CD8-positive, alpha-beta memory T cell (primary cell): ENCODE measurements at places on chromosomes 11 and 22.

DNA sequence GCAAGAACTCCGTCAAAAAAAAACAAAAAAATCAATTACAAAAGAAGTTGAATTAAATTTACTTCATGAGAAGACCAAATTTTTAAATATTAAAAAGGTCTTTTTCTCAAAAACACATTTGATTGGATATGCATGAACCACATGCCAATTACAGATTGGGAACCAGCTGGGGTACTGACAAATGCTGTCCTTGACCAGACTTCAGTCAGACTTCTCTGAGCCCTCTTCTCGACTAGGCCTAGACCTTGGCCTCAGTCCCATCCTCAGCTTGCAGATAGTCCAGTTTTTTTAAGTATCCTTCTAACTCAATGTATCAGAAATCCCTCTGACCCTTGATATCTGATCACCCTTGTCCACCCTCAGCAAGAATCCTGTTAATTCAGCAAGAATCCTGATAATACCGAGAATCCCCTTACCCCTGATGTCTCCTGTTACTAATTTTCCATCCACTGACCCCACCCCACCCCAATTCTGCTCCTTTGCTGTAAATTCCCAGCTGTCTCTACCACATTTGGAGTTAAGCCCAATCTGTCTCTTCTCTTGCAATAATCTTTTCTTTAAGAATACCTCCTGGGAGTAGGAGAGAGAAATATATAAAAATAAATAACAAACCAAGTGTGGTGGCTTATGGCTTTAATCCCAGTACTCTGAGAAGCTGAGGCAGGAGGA lies 30.9 kb downstream of the OR4D9 start:
- no peak for DNase-seq

DNA sequence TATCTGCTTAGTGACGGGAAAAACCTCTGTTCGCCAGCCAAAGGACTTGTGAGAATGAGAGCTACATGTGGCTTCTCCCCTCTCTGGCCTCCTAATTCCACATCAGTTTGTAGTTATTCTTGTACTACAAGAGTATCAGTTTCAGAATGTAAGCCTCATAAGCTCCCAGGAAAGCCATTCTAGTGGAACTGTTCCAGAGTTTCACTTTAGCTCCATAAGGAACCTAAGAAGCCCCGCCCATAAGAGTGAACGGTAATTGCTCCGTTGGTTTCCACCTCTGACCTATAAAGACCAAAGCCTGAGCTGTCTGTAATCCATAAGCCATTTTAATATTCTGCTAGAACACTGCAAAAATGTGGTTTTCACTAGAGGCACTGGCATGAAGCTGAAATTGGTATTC lies 53.0 kb downstream of the SIK3 start:
- no peak for DNase-seq

GRCh38 chr11:65187971-65188461 lies 6.3 kb downstream of the CAPN1 start:
- no peak for DNase-seq

DNA sequence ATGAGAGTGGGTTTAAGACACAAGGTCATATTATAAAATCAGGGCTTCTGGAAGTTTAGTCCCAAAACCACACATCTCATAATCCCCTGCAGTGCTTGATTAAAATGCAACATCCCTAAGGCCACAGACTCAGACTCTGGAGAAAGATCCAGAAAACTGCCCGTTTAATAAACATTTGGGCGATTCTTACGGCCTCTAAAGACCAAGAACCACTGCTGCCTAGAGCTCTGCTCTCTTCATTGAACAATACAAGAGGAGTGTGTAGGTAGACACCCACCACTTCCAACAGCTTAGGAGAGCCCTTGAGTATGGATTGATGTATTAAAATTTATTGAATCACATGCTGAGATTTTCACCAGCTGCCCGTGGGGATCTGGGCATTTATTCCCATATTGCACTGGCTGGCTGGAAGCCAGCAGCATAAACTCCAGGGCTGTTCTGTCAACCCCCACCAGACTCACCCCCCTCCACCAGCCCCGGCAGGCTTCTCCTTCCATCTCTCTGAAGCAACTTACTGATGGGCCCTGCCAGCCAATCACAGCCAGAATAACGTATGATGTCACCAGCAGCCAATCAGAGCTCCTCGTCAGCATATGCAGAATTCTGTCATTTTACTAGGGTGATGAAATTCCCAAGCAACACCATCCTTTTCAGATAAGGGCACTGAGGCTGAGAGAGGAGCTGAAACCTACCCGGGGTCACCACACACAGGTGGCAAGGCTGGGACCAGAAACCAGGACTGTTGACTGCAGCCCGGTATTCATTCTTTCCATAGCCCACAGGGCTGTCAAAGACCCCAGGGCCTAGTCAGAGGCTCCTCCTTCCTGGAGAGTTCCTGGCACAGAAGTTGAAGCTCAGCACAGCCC lies 749 bp upstream of the BEST1 start:
- no peak for DNase-seq

GRCh38 chr22:49317369-49317768 lies 510.3 kb downstream of the BRD1 start:
- no peak for DNase-seq

GRCh38 chr11:20156876-20157613 lies 3.2 kb downstream of the DBX1 start:
- DNase-seq = peak; percentile 5

- peak; percentile 45 for DNase-seq
Observed at GRCh38 chr11:721741-722345, 15.8 kb downstream of the EPS8L2 start.

- no peak for DNase-seq
Observed at GRCh38 chr11:113796663-113797259, 17.2 kb downstream of the CLDN25 start.

DNA sequence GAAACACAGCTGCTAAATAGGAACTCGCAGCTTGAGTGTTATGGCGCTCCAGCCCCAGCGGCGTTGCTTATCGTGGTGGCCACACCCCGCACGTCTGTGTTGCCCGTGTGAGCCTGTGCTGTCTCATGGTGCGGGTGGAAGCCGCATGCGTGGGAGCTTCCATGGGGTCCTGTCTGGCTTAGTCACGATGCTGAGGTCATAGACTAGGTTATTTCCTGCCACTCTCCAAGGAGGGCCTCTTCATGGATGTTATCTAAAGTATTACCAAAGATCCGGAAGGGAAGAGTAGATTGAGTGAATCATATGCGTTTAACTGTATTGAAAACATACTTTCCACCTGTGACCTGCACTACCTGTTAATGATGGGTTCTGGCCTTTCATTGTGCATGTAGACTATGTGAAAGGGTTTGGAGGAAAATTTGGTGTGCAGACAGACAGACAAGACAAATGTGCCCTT lies 21.7 kb downstream of the CTTN start:
- DNase-seq = no peak

- no peak for DNase-seq
Observed at GRCh38 chr11:61174273-61174672, 13.0 kb upstream of the VPS37C start.

DNA sequence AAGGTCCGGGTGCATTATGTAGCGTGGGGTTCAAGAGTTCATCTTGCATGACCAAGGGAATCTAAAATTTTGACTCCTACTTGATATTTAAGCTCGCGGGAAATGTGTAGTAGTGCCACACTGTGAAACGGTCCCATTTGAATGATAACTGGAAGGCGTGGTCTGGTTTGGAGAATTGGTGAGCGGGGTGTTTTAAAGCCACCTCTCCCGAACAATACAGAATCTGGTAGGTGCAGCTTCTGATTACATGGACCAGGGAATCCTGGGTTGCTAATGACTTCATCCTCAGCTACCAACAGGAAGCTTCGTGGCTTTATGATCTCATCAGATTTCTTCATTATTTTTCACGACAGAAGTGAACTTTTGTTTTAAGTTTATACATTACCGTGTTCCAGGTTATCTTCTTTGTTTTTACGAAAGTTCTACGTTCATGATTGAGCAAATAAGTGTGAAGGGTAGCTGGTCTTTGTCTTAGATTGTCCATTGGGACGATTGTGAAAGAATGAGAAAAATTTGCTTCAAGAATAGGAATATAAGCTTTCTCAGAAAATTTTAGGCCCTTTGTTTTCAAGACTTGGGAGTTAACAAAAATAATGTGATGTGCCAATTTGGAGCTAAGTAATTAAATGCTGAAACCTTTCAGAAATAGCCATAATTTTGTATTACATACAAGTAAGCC lies 1.7 kb downstream of the QSER1 start:
- DNase-seq = no peak

- DNase-seq = peak; percentile 72
Observed at GRCh38 chr11:8963569-8964323, 496 bp downstream of the TMEM9B start.

- DNase-seq = no peak
Observed at GRCh38 chr11:74090701-74091100, 80.1 kb downstream of the C2CD3 start.

DNA sequence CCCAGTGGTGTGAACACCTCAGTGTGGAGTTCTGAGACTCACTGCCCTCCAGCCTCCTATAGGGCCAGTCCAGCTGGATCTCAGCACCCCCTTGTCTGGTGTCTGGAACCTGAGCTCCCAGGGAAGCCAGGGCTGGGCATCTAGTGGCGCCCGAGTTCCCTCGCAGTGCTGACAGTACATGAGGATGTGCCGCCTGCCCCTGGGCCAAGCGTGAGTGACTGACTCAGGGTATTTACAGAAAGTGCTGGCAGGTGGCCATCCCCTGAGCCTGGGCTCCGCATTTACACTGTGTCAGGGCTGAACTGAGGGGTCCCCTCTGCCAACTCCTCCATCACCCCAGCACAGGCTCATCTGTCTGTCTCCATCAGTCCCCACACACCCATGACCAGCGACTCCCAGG lies 185.3 kb downstream of the BRD1 start:
- no peak for DNase-seq

GRCh38 chr11:66468691-66469090 lies 2.0 kb downstream of the PELI3 start:
- no peak for DNase-seq

- no peak for DNase-seq
Observed at GRCh38 chr11:104572279-104572678, 326.0 kb downstream of the CASP12 start.

DNA sequence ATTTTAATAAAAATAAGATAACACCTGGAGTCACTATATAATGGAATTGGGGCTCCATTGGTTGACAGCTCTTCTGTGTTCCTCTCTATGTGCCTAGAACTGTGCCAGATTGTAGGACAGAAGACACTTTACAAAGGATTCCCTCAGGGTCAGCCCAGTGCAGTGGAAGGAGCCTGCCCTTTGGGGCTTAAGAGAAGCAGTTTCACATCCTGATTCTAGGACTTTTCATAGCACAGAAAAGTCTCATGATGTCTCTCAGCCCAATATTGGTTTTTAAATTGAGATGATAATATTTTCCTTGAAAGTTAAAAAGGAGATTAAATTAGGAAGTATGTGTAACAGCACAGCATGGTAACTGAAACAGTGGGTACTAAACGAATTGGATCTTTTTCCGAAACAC lies 7.1 kb downstream of the PLAAT4 start:
- no peak for DNase-seq

- peak; percentile 26 for DNase-seq
Observed at GRCh38 chr11:69195824-69196782, 40.4 kb downstream of the SMIM38 start.

GRCh38 chr22:47341464-47341863 lies 579.0 kb downstream of the TBC1D22A start:
- DNase-seq = no peak

DNA sequence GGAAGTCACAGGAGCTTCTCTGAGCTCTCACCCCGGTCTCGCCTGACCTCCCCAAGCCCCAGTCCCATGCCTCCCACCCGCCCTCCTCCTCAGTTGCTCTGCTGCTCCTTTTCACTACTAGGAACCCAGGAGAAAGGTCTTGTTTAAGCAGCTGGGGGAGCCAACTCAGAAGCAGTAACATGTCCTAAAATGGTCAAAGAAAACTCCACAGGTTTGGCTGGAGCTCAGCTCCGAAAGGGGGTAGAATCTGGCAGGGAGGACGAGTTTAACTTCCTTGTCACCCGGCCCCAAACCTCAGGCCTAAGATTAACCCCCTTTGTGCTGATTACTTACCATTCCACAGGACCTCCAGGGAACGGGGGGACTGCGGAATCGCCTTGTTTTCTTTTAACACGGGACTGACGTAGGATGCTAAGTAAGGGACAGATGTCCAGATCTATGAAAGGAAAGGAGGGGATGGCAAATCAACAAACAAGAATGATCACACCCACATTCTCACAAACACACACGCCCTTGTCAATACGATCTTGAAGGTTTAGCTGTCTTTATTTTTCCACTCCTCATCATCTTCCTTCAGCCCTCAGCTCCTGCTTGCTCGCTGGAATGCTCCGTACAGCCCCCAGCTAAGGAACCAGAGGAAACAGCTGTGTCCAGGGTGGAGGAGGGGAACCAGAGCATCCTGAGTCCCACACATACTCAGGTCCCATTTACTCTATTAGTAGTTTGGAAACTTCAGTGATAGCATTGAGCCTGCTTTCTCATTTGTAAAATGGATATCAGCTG lies 13.5 kb downstream of the PCSK7 start:
- DNase-seq = no peak

- no peak for DNase-seq
Observed at GRCh38 chr22:49253656-49254055, 574.0 kb downstream of the BRD1 start.

- DNase-seq = no peak
Observed at GRCh38 chr11:113351480-113351879, 36.1 kb upstream of the ANKK1 start.

GRCh38 chr11:2664376-2664775 lies 35.4 kb downstream of the KCNQ1OT1 start:
- DNase-seq = no peak

- DNase-seq = no peak
Observed at GRCh38 chr11:28834877-28835276, 726.7 kb downstream of the METTL15 start.

DNA sequence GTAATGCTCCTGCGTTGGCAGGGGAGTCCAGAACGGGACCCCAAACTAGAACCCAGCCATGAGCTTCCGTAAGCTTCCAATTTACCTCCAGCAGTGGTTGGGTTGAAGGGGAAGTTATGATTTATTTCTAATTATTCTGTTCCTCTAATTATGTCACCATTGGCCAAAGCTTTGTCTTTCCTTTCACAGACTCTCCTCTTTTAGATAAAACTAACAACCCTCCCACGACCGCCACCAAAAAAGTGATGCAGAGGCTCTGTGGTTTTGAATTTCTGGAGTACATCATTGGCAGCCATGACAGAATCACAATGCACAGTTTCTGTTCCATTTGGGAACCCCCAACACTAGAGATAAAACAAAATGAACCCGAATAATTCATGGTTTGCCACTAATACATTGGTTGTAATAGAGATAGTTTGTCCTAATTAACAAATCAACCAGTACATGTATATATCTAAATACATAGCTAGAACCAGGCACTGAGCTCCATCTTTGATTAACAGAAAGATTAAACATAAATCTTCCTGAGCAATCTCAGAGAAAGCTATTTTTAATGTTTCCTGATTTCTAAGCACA lies 64.3 kb downstream of the ETS1 start:
- peak; percentile 70 for DNase-seq
